ENCODE measurements at places on chromosomes 7 and 10. TPM values are rescaled to one million over a fixed set of nuclear protein-coding genes. Genes with fewer than 3 reads are reported as not detected.

DNA sequence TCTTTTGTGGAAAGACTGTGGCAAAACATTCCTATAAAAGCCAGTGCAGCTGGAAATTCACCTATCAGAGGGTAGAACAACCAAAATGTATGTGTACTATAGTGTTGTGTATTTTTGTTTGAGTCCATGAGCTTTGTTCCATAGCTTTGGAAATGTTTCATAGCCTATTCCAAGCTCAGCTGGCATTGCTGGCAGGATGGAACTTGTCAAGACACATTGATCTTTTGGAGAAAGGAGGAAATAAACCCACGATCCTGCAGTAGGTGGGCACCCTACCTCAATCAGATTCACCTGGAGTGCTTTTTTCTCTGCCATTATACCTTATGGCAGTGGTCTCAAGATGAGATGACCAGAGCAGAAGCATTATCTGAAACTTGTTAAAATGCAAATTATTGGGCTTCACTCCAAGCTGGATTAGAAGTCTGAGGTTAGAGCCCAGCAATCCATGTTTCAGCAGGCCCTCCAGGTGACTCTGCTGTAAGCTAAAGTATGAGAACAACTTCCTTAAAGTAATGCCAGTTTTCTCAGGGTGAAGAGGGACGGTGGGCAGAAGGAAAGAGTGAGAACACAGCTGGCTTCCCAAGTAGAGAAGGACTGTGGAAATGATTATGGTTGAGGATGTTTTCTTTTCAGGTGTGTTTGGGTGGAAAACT is 30.3 kb upstream of the CDK1 start:
- no peak for DNase-seq

DNA sequence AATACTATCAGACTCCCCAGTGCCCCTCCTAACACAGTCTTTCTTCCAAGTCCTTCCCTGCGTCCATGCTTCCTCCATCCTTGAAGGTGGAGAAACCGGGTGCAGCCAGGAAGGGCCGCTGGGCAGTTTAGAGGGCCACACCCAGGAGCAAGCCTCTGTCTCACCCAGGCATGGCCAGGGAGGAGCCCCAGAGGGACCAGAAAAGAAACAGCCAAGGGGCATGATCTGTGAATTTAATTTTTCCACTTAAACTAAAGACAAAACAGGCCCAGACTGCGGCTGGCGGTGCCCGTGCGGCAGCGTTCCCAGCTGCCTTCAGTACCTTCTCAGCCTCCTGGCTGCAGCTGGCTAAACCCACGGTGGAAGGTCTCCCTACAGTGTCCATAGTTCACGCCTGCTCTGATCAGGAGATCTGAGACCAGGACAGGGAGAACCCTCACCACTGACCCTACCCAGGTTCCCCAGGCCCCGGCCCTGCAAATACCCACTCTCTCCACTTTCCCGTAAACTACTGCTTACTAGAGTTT is 12.9 kb downstream of the UNCX start:
- DNase-seq: no peak

GRCh38 chr10:78035025-78035424 is 1.4 kb downstream of the RPS24 start:
- no peak for DNase-seq

- DNase-seq: no peak
These were observed 7.6 kb downstream of the LRIT2 start for GRCh38 chr10:84217746-84218145.

DNA sequence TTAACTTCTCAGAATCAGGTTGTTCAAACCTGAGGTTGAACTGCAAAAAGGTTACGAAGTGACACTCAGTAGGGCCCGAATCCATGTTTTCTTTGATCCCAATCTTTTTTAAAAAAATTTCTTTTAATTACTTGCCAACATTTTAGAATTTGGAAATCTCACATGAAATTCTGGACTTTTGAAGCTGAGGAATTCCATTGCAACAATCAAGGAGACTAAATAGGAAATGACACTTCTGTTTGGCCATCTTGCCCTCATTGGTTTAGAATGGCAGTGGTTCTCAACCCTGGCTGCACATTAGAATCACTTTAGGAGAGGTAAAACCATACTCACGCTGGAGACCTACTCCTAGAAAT is 471 bp upstream of the TOMM7 start:
- DNase-seq: no peak

DNA sequence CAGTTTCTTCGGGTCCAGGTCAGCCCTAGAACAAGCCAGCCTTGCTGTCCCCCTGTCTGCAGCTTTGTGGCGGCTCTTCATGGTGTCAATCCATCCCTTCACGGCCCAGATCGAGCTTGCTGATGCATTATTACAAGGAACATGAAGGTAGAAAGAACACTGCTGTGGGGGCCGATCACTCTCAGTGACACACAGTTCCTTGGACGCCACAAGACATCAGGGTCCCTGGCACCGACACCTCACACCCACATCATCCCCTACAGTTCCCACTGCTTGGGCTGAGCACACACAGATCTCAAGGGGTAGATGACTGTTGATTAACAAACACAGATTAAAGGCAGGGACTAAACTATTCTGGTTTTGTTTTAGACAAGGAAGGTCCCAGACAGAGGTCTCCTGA is 119.4 kb downstream of the KMT2E start:
- no peak for DNase-seq

- no peak for DNase-seq
These were observed 45.2 kb upstream of the ZRANB1 start for GRCh38 chr10:124896751-124897150.

GRCh38 chr7:158428837-158429753 is 158.5 kb downstream of the PTPRN2 start:
- DNase-seq: no peak

GRCh38 chr10:68606918-68607317 is 46.8 kb downstream of the TET1 start:
- DNase-seq: no peak

GRCh38 chr10:77158666-77159065 is 478.9 kb downstream of the KCNMA1 start:
- no peak for DNase-seq

DNA sequence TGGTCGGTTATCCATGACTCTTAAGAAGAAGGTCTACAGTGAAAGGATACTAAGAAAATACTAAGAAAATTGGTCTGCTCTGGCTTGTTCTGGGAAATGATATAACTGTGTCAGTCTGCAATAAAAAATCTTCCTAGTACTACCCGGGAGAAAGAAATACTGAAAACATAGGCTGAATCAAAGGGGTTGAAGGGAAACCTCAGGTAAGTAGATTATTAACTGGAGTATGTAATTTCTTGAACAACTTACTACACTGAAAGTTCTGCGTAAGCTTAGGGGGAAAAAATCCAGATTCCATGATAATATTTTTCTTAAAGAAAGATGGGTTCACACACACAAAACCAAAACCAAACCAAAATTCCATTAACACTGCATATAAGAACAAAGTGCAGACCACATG is 143.3 kb downstream of the KMT2E start:
- DNase-seq: no peak

DNA sequence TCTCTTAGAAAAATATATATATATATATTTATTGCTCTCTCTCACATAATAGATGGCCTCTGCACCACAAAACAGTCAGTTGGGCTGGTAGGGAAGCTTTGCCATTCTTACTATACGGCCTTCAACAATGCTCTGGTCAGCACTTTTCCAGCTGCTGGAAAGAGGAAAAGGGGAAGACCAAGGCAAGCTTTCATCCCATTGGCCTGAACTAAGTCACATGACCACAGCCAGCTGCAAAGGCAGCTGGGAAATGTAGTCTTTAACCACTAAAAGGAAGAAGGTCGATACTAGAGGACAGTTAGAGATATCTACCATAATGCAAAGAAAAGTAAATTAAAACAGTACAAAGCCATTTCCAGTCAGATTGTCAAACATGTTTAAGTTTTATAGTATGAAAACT is 58.4 kb upstream of the MACROH2A2 start:
- DNase-seq: no peak

GRCh38 chr7:19327018-19327417 is 181.8 kb upstream of the FERD3L start:
- DNase-seq: peak; percentile 41

DNA sequence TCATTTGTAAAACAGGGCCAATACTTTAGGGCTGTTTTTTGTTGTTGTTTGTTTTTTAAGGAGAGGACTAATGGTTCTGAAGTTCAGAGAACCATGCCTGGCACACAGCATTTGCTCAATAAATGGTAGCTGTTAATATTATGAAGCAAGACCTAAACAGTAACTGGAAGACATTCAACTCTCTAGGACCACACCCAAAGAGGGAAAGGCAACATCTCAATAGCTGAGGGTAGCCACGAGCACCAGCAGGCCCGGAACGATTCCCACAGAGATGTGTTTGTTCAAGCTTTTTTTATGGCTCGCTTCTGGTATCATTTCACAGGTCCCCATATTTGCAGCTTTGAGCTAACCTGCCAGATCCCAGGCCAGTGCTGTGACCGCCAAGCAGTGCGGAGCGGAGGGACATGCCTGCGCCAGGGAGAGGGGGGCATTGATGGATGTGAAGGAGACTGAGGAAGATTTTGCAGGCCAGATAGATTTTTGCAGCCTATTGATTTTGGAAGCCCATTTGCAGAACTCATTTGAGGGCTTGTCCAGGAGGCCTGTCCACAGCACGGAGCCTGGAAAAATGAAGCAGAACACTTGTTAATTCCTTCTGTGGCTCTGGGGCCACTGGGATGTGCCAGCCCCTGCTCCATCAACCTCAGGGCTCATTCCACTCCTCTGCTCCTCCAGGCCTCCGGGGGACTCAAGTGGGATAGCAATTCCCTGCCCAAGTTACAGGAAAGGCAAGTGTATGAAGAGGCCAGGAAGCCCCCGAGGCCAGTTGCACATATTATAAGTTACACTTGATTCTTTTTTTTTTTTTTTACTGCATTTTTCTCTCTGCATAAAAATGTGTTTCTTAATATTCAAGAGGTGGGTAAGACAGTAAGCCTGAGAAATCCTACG is 57.3 kb upstream of the FGFR2 start:
- DNase-seq: no peak

DNA sequence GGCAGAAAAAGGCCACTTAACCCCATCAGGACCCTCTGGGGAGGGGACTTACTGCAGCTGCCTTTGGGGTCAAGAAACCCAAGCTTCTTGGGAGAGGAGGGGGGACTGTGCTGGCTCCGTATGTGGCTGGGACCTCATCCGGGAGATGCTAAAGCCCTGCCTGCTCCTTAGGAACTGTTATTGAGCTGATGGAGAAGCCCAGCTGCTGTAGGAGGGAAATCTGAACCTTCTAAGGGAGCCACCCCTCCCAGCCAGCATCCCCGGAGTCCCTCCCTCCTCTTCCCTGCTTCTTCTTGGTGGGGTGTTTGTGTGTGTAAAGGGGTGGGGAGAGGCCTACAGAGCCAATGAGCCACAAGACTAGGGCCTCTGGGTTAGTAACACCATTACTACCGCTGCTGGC is 8.2 kb downstream of the KCNIP2 start:
- no peak for DNase-seq

DNA sequence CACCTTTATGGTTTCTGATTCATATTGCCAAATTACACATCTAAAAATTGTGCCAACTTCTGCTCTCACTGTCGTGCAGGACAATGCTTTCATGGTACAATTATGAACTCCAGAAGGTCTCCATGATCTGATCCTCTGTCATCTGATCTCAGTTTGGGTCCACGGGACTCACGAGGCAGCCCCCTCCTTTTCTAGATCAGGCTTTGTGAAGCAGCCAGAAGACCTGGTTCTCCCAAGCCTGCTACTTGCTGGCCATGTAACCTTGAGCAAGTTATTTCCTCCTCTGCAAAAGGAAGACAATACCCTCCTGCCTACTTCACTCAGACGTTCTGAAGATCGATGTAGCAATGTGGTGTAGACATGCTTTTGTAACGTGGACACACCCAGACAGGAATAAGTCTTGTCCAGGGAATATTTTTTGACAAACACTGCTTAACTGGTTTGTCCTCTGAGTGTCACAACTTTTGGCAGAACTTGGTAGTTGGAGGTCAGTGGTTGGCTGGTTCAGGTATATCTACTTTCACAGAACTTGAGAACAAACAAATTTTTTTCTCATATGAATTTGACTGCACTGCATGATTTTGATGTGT is 19.6 kb downstream of the CALML3 start:
- no peak for DNase-seq

GRCh38 chr7:24227603-24228359 is 56.2 kb upstream of the NPY start:
- DNase-seq: peak; percentile 48

- DNase-seq: no peak
These were observed 1.1 kb downstream of the HOXA2 start for GRCh38 chr7:27101171-27101956.

- DNase-seq: peak; percentile 92
These were observed 45.9 kb upstream of the BET1 start for GRCh38 chr7:94050046-94050445.

DNA sequence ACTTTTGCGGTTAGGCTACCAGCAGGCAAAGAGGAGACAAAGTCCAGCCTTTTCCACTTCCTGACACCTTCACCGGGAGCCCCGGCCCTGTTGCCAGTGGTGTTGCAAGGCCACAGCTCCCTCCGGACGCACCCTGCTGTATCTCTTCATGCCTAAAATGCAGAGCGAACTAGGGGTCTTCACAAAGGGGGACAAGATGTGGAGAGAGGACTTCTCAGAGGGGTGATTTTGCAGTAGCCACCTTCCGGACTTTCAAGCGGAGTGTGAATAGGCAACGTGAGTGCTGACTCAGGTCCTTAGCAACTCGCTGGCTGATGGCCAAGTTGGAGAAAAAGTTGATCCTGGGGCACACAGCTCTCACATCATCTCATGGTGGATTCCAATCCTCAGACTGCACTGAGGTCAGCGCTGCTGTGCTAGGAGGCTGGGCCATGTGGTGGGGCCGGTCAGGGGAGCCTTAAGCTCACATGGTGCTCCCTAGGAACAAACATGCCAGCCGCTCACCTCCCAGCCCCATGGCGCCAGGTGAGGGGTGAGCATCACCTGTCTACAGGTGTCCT is 166.3 kb downstream of the LCOR start:
- peak; percentile 20 for DNase-seq

DNA sequence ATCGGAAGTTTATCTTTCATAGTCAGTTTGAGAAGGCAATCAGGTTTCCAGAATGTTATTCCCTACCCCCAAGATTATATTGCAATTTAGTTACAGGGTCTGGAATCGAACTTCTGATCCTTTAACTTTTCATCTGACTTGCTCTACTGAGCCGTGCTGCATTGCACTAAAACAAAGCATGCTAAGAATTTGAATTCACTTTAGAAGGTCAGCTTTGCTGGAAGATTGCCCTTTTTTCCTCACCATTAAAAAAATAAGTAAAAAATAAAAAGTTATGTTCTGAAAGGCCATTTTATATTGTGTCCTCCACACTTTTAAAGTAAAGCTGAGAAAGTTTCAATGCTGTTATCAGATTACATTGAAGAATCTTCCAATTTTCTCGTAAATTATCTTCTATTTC is 388.8 kb upstream of the PHF14 start:
- no peak for DNase-seq

Gene DOCK4
- total RNA-seq: 2.4 TPM

Gene TWIST1
- 0.27 TPM for total RNA-seq

Gene GPAM
- total RNA-seq: 4.0 TPM

Gene ZNF33A
- 15.6 TPM for total RNA-seq

Gene MUC12
- 0.27 TPM for total RNA-seq

Gene GPRIN2
- not detected for total RNA-seq

Gene RARRES2
- 2.4 TPM for total RNA-seq

Gene ATG9B
- total RNA-seq: 2.7 TPM

Gene NPTX2
- total RNA-seq: 18.0 TPM

Gene ITIH5
- under 0.01 TPM for total RNA-seq

Gene HOXA9
- total RNA-seq: 105 TPM

Gene ATOH7
- 0.27 TPM for total RNA-seq

Gene PSD
- 4.6 TPM for total RNA-seq

Gene NXPH1
- not detected for total RNA-seq

Gene TMEM178B
- total RNA-seq: under 0.01 TPM

Gene PRPS1L1
- under 0.01 TPM for total RNA-seq

Gene DDX50
- total RNA-seq: 22.6 TPM

All from hematopoietic multipotent progenitor cell (in vitro differentiated cells).